ENCODE measurements at places on chromosomes 2 and 18. TPM values are rescaled to one million over a fixed set of nuclear protein-coding genes. Genes with fewer than 3 reads are reported as not detected.

Gene ECEL1
- not detected for total RNA-seq

Gene STON1
- total RNA-seq: 1.6 TPM

Gene ALMS1
- 16.9 TPM for total RNA-seq

Gene ALK
- total RNA-seq: not detected

Gene CNGA3
- not detected for total RNA-seq

Gene STARD6
- not detected for total RNA-seq

All from T-helper 1 cell treated with Interleukin-12 subunit alpha and Interleukin-12 subunit beta and Interleukin-4 antibody, amounts not matched to agents 30 ng/mL and 1 ng/mL, for 36 hours (primary cell).